ENCODE measurements at places on chromosomes 5 and 9.

GRCh38 chr5:75639535-75640311 lies 28.5 kb downstream of the ANKDD1B start:
- no peak for DNase-seq

DNA sequence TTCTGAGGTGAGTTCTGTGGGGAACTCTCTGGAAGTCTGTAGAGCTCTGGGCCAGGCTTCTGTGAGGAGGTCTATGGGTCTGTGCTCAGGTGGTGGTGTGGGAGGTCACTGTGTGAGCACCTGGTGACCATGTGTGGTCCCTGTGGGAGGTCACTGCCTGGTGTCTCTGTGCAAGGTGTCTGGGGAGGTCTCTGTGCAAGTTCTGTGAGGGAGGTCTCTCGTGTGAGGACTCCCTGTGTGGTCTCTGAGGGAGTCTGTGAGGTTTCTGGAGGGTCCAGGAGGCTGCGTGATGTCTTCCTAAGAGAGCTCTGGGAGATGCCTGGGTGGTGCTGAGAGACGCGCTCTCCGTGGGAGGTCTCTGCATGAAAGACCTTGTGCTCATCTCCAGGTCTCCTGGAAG lies 6.0 kb upstream of the SPATA31E1 start:
- no peak for DNase-seq

DNA sequence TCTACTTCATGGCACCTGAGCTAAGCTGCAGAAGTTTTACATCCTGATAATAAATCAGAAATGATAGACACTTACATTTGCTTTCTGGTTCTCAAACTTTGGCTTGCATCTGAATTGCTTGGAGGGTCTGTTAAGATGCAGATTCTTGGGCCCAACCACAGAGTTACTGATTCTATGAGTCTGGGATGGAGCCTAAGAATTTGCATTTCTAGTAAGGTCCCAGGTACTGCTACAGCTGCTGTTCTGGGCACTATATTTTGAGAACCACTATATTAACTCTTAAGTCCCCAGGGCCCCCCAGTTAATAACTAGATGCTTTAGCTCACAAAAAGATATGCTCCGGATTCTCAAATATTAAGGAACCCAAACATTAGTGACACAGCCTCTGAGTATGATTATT lies 69.8 kb upstream of the DAB2 start:
- no peak for DNase-seq

DNA sequence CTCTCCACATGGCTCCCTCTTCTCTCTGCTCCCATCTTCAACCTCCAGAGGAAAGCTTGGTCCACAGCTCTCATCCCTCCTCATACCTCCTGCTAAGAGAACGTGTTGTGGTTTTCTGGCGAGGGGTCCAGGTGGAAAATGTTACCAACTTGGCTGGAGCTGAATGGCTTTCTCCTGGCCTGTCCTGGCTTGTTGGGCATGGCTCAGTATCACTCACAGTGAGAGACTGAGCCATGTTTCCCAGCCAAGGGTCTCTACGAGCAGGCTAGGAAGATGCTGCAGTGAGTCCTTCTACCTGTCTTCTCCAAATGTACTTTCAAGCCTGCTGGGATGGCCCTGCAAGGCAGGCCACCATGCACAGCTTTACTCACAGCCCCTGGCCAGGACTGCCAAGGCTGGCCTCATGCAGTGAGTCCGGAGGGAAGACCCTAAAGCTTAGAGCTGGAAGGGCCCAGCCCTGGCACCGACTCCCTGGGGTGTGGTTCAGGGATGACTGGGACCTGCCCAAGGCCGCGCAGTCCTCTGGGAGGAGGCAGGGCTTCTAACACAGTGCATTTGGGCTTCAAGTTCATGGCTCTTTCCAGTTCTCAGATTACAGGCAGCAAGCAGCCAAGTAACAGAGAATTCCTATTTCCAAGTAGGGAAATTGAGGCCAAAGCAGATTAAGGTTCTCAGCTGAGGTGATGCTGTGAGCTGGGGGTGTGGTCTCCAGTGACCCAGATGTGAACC lies 59.5 kb downstream of the COL27A1 start:
- no peak for DNase-seq

DNA sequence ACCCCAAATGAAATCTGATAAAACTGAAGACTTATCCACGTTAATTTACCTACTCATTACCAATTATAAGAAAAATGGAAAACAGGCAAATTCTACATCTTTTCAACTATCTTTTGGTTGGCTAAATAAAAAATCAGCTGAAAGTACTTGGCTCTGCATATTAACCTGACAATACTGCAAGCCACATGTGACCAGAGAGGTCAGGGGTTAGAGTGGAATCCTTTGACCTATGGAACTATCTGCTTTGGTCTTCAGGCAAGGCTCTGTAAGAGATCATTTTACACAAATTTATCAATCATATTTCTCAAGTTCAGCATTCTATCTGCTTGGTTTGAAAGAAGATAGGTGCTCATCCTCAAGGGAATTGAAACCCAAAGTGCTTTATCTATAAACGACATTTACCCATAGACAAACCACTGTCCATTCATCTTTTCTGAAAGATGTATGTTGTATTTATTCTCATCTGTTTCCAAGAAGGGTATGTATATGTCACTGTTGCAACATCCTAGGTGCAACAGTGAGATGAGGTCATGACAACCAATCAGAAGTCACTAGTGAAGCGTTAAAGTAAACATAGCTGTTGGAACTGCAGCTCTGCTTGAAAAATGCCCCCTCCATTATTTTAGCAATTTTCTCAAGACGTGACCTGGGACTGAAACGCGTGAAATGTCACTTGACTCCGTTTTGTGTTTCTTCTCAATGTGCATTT lies 144.9 kb upstream of the POU5F2 start:
- no peak for DNase-seq

DNA sequence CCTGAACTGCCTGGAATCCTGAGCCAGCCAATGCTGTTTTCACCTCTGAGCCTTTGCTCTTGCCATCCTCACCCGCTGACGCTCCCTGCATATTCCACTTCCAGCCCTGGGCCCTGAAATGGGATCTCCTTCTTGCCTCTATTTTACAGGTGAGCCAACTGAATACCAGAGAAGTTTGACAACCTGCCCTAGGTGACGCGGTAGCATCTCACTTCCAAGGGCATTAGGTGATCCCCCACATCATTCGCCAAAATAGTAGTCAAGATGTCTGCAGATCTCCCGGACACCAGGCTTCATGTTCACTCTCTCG lies 43.5 kb downstream of the FOXI1 start:
- no peak for DNase-seq

DNA sequence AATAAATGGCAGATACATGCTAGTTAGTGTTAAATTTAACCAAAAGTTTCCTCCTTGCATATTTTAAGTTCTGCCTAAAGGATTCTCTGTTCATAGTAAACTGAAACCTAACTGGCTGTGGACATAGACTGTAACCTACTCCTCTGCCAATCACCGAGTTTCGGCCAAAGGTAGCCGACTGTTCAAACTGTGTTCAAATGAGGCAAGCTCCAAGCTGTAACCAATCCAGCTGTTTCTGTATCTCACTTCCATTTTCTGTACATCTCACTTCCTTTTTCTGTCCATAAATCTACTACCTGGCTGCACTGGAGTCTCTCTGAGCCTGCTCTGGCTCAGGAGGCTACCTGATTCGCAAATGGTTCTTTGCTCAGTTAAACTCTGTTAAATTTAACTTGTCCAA lies 44.1 kb downstream of the KCNV2 start:
- no peak for DNase-seq

GRCh38 chr5:144247131-144247530 lies 76.5 kb downstream of the KCTD16 start:
- no peak for DNase-seq

GRCh38 chr5:369151-369868 lies 47.8 kb downstream of the AHRR start:
- no peak for DNase-seq

DNA sequence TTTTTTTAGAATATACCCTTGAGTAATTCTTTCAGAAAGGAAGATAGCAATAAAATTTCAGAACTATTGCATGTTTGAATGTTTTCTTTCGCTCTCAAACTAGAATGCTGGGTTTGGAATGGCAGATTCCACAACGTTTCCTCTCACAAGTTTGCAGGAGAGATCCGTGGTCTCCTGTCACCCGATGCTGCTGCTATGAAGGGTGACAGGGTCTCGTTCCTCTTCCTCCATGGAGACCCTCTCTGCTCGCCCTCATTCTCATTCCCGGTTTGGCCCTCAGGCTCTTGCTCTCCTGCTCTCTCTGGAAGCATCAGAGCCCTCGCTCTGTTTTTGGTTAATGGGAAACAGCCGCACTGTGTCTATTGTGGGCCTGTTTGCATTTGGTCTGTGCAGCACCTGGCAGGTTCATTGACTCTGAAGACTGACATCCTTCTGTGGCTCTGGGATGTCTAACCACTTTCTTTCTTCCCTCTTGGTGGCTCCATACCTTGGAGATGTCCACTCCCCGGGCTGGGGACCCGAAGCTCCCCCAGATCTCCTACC lies 12.6 kb upstream of the FAM163B start:
- no peak for DNase-seq

DNA sequence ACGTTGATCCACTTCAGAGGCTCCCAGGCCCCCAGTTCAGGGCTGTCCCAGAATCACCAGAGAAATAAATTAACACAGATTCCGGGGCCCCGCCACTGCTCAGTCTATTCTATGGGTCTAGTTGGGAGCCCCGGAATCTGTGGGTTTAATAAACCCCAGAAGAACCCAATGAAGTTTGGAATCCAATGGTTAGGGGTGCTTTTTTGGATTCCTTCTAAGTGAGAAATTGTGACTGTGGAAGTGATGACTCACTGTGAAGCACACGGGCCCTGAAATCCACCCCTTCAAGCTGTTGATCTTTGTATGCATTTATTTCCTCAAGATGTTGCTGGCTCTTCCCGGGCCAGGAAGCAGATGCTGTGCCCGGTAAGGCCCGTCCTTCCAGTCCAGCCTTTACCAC lies 57.3 kb upstream of the SLC28A3 start:
- DNase-seq = peak; percentile 30

DNA sequence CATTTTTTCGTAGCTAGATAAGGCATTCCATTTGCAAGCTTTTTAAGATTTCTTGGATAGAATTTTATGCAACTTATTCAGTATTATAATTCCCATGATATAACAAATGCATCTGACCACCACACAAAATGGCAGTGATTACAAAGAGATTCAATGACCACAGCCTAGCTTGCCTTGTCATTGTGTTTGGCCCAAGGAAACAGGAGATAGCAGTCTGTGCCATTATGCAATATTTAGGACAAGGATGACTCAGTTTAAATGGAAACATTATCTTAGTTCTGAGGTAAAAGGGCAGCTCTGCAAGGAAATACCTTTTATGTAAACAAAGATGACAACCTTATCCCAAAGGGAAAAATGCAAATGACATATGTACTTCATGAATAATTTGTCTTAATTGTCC lies 89.8 kb downstream of the NUDT12 start:
- DNase-seq = no peak

DNA sequence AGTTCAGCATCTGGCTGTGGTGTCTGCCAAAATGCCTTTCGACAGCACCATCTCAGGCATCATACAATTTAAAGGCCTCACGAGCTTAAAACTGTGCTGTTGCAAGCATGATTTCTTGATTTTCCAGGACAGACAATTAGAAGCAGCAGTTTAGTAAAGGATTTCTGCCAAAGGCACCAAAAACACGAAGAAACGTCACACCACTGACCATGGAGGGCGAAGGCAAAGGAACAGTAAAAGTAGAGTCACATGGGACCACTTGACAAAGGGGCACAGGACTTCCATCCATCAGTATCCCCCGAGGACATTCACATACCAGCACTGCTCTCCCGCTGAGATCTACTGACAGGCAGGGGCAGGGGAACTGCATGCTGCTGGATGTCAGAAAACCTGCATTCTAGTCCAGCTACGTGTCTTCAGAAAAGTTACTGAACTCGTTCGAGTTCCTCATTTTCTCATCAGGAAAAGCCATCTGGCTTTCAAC lies 70.4 kb upstream of the FBXW11 start:
- no peak for DNase-seq

DNA sequence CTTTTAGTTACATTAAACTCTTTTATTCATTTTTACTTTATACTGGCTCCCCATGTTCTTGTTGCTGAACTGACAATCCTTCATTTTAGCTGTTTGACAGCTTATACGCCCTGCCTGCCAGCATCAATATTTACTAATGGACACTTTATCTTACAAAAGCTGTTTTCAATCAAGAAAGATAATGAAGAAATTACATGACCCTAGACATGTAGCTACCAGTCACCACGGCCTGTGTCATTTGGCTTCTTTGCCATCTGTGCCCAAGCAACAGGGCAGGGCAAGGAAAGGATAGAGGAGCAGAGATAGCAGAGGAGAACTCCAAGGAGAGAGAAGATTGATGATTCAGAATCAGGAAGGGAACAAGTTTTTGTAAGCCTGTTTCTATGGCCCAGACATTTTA lies 647.3 kb downstream of the BRINP1 start:
- DNase-seq = no peak

- DNase-seq = no peak
Observed at GRCh38 chr5:36444582-36445418, 143.1 kb upstream of the RANBP3L start.

DNA sequence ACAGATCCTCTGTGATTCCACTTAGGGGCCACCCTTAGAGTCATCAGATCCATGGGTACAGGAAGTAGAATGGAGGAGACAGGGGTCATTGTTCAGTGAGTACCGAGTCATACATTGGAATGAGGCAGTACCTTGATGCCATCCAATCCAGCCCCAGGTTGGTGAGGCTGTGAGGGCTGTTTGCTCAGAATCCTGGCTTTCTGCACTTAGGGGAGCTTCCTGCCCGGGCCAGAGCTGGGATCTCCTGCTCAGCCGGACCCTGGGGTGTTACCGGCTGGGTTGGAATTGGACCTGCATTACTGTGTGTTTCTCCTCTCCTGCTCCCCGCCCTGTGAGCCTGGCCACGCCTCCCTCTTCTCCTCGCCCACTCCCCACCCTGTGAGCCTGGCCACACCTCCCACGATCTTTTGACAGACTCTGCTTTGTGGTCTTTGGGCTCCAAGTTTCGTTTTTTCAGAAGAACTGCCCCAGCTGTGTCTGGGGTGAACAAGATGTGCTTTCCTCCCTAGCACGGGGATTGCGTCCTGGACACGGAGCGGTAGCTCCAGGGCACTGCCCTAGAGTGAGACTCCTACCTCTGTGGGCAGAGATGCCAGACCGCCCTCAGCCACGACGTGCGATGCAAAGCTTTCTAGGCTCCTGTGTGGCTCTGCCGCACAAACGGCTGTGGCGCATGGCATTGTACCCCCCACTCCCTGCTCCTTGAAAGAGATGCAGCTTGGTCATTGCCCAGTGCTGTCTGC lies 15.4 kb downstream of the TRAF2 start:
- DNase-seq = no peak

GRCh38 chr5:67426961-67427849 lies 230.6 kb upstream of the CD180 start:
- no peak for DNase-seq

- no peak for DNase-seq
Observed at GRCh38 chr5:78509884-78510769, 138.4 kb downstream of the LHFPL2 start.

- no peak for DNase-seq
Observed at GRCh38 chr5:135203593-135204036, 169.6 kb upstream of the PITX1 start.
